ENCODE measurements at places on chromosomes 12 and 14.

DNA sequence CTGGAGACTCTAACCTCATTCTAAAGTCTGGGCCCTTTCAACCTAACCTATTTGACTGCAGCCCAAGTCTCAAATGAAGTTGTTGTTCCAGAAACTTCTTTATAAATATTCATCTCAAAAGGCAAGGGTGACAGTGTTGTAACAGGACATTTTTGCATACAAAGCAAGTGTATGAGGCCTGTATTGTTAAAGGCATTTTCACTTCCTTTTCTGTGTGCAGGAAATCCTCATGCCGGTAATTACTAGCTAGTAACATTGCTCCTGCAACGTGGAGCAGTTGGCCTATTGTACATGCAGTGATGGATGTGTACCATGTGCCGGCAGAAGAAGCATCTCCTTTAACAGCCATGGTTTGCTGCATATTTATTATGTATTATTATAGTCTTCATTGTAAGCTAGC lies 156.5 kb upstream of the RMST start:
- no peak for DNase-seq

DNA sequence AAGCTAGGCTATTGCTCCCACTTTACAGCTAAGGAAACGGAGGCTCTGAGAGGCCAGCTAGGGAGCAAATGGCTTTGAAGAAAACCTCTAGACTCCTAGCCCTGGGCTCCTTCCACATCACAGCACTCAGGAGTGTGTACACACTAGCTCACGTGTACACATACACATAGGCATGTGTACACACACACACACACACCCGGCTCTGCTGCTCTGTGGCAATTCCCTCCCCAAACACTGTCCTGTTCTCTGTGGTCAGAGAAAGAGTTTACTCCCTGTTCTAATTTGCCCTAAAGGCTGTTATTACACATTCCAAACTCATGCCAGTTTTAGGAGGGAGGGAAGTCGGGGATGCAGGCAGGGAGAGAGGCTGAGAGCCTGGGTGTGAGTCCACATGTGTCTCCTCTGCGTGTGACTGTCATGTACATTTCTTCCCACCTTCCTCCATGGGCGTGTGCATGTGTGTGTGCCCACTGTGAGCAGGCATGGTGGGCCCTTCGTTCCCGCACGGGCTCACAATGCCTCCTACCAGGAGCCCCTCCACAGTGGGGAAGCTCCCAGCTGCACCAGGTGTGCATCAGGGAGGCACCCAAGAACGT lies 14.2 kb downstream of the TRPV4 start:
- peak; percentile 9 for DNase-seq

DNA sequence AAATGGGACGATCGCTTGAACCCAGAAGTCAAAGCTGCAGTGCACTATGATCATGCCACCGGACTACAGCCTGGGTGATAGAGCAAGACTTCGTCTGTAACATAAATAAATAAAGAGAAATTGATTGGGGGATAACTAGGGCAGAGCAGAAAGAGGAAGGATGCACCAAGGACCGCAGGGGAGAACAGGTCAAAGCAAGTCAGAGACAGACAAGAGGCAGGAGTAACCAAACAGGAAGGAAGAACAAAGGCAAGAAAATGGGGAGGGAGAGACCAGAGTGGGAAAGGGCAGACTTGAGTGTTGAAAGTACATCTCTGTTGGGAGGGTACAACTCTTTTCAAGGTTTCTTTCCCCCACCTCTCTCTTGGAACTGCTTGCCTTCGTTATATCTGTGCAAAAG lies 50.8 kb upstream of the ELK3 start:
- DNase-seq: no peak

DNA sequence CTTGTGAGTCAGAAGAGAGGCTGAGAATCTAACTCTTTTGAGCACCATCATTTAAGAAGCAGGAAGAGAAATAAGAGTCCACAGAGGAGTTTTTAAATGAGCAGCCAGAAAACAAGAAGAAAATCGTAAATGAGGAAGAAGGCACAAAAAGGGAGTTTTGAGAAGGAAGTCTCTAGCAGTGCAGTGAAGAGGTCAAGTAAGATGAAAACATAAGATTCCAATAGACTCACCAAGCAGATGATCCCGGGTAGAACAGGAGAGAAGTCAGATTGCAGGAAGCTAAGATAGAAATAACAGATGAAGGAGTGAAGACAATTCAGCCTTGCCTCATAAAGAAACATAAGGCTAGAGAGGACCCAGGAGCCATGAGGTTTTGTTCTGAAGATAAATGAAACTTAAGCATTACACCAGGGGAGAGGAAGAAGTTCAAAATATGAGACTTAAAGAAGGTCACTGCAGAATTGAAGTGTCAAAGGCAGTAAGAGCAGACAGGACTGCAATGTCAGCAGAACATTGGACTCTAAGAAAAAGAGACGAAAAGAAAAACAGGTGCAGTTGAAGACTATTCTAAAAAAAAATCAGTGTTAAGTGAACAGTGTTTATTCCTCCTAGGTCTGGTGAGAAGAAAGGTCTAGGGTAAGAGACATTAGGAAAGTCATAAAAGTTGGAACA lies 229.0 kb downstream of the SEC23A start:
- DNase-seq: no peak

- DNase-seq: no peak
Measured at GRCh38 chr12:93589081-93589480, 16.6 kb downstream of the SOCS2 start.

- DNase-seq: no peak
Measured at GRCh38 chr14:89351516-89352404, 65.3 kb downstream of the FOXN3 start.

DNA sequence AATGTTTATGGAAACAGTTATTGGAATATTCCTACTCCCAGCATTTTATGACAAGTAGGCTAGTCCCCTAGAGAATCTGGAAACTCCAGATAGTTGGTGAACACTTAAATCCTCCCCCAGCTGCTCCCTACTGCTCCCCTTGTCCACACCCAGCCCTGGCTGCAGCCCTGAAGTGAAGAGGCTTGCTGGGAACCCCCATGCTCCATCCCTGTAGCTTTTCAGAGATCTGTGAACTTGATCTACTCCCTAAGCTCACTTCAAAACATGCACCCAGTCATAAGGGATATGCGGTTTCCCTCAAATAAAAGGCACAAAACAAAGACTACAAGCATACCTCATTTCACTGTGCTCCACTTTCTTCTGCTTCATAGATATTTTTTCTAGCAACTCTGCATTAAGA lies 33.2 kb downstream of the EGLN3 start:
- DNase-seq: no peak

GRCh38 chr14:92540472-92541048 lies 27.0 kb downstream of the RIN3 start:
- DNase-seq: peak; percentile 97

DNA sequence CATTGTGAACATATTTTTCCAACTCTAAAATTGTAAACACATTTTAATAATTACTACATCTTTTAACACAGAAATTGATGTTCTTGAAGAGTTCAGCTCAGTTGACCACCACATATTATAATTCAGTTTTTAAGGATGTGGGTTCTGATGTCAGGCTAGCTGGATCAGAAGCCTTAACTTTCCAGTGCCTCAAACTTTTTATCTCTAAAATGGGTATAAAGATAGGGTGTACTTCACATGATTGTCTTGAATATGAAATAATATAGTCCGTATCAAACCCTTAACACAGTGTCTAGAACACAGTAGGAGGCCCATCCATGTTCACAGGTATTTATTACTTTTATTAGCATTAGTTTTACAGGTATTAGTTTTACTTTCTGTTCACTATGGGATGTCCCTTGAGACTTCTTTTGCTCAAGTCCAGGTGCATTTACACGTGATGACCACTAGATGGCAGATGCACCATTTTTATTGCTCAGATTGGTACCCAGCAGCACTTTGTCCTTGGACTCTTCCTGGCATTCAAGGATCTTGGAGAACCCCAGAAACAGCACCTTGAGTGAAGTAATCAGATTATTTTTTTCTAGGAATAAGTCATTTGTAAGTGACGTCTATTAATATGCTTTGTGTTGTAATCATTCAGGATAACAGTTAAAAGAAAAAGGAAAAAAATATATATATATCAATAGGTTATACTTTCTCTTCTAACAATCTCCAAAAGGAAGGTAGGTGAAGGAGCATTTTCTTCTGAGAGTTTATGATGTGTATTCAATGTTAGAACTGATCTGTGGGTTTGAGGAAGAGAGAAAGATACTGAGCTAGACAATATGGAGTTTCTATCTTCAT lies 580.2 kb downstream of the ETNK1 start:
- DNase-seq: peak; percentile 55

- DNase-seq: no peak
Measured at GRCh38 chr12:51820526-51821439, 27.7 kb downstream of the FIGNL2 start.

- no peak for DNase-seq
Measured at GRCh38 chr12:12399776-12400305, 43.0 kb downstream of the BORCS5 start.

DNA sequence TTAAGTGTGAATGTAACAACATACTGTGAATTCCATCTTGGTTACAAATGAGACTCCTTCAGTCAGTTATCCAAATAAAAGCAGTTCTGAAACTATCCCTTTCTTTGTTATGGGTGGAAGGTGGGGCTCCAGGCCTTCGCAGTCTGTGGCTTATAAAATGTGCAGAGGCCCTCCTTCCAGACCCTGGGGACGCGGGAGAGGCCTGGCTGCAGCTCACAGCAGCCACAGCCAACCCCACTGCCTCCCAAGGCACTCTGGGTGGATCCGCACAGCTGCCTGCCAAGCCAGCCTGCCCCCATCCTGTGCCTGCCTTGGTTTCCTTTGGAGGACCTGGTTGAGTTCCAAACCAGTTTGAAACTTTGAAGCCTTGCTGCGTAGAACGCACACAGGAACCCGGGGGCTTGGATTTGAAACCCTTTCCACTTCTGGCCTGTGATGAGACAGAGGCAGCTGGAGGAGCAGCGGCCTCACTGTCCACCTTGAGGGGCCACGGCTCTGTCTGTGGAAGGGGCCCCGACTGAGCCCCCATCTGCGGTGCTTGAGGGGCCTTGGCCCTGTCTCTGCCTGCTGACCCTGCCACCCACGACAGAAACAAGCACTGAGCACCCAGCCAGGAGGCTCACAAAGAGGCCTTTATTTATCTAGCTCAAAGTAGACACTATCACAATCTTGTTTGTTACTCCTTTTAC lies 30.4 kb downstream of the CCNK start:
- DNase-seq: no peak

- no peak for DNase-seq
Measured at GRCh38 chr14:76117789-76118484, 33.8 kb upstream of the GPATCH2L start.

- peak; percentile 61 for DNase-seq
Measured at GRCh38 chr14:30994681-30995620, 30.5 kb upstream of the AP4S1 start.

GRCh38 chr14:95150910-95151309 lies 6.4 kb downstream of the DICER1 start:
- no peak for DNase-seq

- no peak for DNase-seq
Measured at GRCh38 chr12:85352016-85352415, 72.0 kb downstream of the ALX1 start.

DNA sequence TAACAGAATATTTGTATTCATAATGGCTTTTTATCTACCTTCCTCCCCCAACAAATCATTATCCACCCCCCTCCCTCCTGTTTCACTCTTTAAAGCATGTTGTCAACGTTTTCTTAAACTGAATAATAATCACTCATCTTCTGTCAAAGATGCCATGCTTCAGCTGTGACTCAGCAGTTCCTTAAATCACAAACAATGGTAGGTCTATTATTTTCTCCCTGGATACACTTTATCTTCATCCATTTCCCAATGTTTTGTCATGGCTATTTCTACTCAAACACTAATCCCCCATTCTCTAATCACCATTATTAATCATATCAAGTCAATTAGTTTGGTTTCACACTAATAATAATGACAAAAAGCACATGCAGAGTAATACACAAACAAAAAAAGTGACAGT lies 6.5 kb downstream of the CLEC12B start:
- peak; percentile 41 for DNase-seq

DNA sequence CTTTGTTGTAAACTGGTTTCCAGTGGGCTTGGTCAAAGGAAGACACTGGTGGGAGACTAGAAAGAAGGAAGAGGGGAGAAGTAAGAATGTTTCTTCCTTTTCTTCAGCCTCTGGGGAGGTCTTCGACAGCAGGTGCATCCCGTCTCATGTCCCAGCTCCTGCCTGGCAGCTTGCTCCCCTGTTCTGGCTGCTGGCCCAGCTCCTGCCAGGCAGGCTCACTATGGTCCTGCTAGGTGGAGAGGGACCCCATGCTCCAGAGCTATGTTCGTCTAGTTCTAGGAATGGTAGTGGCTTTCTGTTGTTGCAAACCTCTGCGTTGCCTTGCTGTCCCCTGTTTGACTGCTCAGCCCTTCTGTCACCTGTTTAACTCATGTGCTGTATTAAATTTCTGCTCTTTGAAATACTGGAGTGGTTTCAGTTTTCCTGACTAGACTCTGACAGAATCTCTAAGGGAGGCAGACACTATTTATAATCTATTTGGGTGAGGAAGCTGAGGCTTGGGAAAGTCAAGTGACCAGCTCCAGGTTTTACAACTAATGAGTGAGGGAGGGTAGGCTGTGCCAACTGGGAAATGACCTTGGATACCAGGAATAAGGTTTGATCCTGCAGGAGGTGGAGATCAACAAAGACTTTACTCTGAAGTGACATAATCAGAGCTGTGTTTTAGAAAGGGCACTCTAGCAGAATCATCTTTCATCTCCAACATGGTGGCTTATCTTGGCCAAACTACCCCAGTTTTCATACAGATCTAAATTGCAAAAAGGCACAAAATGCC lies 94.7 kb upstream of the DDHD1 start:
- no peak for DNase-seq

DNA sequence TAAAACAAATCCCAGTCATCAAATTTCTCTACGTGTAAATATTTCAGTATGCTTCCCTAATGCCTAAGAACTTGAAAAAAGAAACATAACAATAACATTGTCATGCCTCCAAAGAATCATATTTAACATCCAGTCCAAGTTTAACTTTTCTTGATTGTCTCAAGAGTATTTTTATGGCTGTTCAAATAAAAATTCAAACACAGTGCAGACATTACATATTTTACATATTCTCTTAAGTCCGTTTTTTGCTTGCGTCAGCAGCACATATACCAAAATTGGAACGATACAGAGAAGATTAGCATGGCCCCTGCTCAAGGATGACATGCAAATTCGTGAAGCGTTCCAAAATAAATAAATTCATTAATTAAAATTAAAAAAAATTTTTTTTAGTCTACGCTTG lies 23.3 kb upstream of the EEA1 start:
- DNase-seq: no peak

- DNase-seq: no peak
Measured at GRCh38 chr12:53182903-53183302, 2.2 kb upstream of the CSAD start.

DNA sequence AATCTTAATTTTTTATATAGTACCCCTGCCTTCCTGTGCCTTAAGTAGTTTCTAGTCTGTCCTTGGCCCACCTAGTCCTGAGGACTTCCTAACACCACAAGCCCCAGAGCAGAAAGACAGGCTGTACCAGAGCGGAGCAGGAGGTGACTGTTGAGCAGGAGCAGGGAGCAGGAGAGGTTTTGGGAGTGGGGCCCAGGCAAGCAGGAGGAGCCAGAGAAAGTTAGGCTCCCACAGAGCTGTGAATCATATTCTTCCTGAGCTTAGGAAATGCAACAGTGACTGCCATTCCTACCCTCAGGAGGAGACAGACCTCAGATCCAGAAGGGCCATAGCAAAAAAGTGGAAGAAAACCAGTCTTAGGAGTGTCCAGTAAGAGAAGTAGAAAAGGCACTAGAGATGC lies 28.3 kb upstream of the COL2A1 start:
- no peak for DNase-seq

- no peak for DNase-seq
Measured at GRCh38 chr14:68798621-68799020, 5.8 kb upstream of the ZFP36L1 start.

All from kidney tubule cell (primary cell).